Activated T-cell treated with anti-CD3 and anti-CD28 coated beads, Interleukin-2, amount 50 U/mL, for 48 hours (primary cell): ENCODE measurements at places on chromosomes 3 and 15.

- DNase-seq, result no peak
These were observed 60.0 kb downstream of the NR1I2 start for GRCh38 chr3:119841808-119842471.

GRCh38 chr3:159779883-159780282 lies 208.8 kb upstream of the IL12A start:
- DNase-seq, result no peak

- DNase-seq, result no peak
These were observed 125.0 kb downstream of the ZNF280D start for GRCh38 chr15:56608140-56608778.

GRCh38 chr3:160545504-160545871 lies 19.9 kb downstream of the KPNA4 start:
- no peak for DNase-seq

- no peak for DNase-seq
These were observed 229.1 kb upstream of the ADAMTS9 start for GRCh38 chr3:64916937-64917336.

- no peak for DNase-seq
These were observed 277.1 kb downstream of the SUCLG2 start for GRCh38 chr3:67377299-67377698.

- DNase-seq, result no peak
These were observed 117.0 kb downstream of the FOXP1 start for GRCh38 chr3:71466483-71466882.

- no peak for DNase-seq
These were observed 15.3 kb downstream of the FLNB start for GRCh38 chr3:58023531-58023930.

- DNase-seq, result no peak
These were observed 65.6 kb downstream of the ABTB1 start for GRCh38 chr3:127738192-127738840.

DNA sequence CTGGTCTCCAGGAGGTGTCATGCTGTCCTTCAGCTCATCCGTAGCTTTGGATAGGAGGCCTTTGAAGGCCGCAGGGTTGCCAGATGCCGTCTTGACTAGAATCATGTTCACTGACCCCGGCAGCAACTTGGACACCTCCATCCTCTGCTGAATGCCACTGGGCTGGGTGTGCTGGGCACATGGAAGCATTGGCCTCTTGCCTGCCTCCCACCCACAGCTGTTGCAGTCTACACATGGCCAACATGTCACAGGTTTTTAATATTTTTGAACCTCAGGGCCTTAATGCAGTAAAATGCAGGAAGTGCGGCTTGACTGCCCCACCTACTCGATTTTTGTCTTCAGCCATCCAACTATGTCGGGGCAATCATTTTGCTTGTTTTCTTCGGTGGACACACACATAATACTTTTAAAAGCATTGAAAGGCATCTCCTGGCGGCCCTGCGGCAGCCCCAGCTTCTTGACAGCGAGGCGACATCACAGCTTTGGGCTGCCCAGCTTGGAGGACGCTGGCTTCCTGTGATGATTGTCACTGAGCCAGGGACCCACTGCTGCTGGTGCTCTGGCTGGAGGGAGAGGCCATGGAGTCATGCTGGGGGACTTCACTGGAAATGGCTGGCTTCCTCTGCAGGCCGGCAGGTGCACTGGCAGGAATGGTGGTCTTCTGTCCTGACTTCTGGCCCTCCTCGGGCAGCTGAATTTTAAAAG lies 31.6 kb upstream of the ACAD9 start:
- no peak for DNase-seq

GRCh38 chr3:141076797-141077571 lies 25.8 kb downstream of the SPSB4 start:
- peak; percentile 22 for DNase-seq

- DNase-seq, result no peak
These were observed 1138.4 kb downstream of the SI start for GRCh38 chr3:163939926-163940325.

DNA sequence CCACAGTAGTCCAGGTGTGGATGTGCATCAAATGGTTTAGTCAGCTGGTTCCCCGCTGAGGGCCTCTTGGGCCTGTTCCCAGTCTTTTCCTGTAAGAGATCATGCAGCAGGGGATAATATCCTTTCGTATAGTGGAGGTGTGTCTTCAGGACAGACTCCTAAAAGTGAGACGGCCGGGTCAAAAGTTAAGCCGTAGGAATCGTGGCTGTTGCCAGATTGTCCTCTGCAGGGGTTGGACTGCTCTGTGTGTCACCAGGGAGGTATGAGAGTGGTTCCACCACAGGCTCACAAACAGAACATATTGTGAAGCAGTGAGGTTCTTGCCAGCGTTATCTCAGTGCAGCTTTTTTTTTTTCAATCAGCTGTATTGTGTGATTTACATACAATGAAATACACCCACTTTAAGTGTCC lies 95.0 kb downstream of the VGLL4 start:
- DNase-seq, result no peak

GRCh38 chr3:112734736-112735350 lies 93.9 kb upstream of the CCDC80 start:
- peak; percentile 76 for DNase-seq

DNA sequence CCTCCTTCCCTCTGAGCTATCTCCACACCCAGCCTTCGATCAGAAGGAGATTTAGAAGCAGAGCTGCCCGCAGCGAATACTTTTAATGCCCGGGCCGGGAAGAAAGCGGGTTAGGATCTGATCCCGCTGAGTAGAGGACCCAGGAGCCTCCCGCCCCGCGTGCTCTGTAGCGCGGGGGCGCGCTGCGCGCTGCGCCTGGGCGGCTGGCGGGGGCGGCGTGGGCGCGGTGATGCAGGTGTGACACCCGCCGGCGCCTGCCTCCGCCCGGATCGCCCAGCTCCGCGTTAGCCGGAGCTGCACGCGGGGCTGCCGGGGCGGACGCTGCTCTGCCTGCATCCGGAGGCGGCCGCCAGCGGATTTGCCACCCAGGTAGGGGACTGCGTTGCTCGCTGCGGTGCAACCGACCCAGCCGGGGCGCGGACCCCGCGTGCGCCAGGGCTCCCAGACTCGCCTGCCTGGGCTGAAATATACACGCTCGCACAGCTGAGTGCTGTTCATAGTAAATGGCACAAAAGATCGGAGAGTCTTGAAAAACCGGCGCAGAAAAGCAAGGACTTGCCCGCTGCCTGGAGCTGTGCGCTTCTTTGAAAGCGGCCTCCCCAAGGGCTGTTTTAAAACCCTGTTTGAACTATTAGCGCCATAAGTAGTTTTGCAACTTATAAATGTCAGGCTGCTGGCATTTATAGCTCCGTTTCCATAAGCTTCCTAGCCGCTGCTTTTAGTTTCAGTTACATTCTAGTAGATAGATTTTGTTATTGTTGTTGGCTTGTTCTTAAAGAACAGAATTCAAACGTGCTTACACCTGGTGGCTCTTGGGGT lies at the start of gene SV2B:
SV2B (plus strand) TSS at position 263 of the 819 bp plus-strand sequence. CDS start 126,007 bp downstream, outside the sequence.
- DNase-seq, result peak; percentile 63

DNA sequence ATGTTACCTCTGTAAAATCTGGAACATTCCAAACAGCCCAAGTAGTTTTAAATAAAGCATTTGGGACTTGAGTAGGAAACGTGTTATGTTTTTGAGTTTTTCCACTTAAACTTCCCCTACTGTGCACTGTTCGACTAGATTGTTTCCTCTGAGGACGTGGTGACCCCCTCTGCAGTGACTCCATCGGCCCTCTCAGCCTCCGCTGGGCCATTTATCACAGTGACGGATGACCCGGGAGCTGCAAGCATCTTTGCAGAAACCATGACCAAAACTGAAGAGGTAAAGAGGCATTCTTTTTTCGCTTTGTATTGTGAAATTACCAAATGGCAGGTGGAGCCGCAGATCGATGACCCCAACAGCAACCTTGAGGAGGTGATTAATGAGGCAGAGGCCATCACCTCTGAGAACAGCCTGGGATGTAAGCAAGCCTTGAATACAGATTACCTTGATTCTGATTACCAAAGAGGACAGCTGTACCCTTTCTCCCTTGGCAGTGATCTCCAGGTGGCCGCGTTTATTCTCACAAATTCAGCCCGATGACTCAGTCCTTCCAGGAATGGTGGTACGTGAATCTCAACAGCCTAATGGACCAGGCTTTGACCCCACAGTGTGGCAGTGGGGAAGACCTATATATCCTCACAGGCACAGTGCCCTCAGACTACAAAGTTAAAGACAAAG lies 79.1 kb upstream of the FAN1 start:
- DNase-seq, result no peak

- DNase-seq, result no peak
These were observed 23.2 kb downstream of the DCP1A start for GRCh38 chr3:53324105-53324504.

DNA sequence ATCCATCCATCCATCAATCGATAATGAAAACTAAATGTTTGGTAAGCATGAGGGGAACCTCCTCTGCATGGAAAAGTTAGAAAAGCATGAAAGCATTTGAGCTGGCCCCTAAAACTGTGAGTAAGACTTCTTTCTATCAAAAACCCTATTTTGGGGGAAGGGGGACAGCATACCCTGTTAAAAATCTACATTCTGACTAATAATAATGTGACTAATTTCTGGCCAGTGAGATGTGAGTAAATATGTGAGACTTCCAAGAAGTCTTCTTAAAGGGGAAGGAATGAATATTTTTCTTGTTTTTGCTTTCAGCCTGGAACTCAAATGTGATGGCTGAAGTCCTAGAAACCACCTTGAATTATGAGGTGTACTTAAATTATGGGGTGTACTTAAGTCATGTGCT lies 54.9 kb downstream of the C3orf85 start:
- DNase-seq, result no peak

- no peak for DNase-seq
These were observed 153.5 kb upstream of the LPP start for GRCh38 chr3:188000361-188000861.

DNA sequence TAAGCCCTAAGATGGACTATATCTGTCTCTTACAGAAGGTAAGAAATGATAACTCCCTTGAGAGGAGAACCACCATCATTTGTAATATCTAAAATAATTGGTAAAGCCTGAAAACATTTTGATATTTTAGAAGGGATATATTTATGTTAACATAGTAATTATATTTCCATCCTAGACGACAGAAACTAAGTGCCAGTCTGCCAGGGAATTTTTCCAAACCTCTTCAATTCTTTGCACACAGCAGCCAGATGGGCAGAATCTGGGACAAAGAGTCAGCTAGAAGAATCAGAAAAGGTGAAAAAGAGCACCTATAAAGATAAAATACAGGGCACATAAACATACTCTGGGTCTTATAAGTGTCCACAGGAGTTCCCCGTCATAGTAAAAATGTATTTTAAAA lies 70.0 kb upstream of the CBLB start:
- DNase-seq, result no peak

GRCh38 chr15:25771338-25771706 lies 91.8 kb downstream of the ATP10A start:
- DNase-seq, result no peak

- no peak for DNase-seq
These were observed 22.7 kb downstream of the HEG1 start for GRCh38 chr3:125033135-125033534.

GRCh38 chr3:104715972-104716371 lies 650.7 kb upstream of the ALCAM start:
- DNase-seq, result no peak

GRCh38 chr3:127120851-127121647 lies 71.9 kb upstream of the PRR23E start:
- no peak for DNase-seq

DNA sequence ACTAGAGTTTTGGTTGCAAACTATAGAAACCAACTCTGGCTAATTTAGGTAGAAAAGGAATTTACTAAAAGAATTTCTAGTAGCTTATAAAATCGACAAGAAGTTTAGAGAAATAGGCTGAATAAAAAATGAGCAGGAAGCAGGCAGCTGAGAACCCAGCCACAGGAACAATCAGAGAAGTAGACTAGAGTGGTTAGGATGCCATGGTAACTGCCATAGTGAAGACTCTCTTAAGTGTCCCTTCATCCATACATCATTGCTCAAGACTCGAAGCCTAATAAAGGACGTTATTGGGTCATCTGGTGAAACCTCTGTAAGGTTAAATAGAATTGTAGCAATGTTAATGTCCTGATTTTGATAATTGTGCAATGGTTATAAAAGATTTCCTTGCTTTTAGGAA lies 13.8 kb downstream of the AVEN start:
- DNase-seq, result no peak

- peak; percentile 56 for DNase-seq
These were observed 81.5 kb downstream of the SMAD3 start for GRCh38 chr15:67146875-67147381.

- DNase-seq, result no peak
These were observed 56.2 kb downstream of the ZNF445 start for GRCh38 chr3:44421280-44421679.

GRCh38 chr3:47245271-47245670 lies 37.3 kb downstream of the KIF9 start:
- no peak for DNase-seq

DNA sequence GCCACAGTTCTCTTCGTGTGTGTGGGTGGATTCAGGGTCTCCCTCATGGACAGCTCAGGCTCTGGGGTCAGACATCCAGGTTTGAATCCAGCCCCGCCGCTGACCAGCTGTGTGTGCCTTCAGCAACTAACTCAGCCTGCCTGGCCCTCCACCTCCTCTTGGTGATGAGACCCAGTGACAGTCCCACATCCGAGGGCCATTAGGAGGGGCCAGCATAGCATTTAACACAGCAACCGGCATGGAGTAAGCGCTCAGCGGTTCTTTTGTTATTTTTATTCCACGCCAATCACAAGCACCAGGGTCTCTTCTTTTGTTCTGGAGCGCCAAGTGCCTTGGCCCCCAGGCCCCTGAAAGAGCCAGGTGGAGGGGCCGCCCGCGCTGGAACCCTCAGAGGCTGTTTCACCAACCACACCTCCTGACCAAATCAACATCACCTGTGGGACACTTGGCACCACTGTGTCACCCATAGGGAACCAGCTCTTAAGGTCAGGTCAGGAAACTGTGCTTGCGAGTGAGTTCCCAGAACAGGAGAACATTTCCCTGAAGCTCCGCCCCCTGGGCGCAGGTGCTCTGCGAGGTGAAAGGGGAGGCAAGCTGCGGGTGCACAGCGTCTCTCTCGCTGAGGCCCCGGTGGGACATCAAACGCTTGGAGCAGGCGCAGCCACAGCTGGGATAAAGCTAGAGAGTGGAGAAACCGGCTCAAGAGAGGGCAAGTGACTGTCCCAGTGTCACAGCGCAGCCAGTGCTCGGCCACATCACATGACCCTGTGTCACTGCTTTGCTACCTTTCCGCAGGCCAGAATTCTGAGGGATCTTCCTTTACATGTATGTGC lies 311.3 kb downstream of the UACA start:
- no peak for DNase-seq

DNA sequence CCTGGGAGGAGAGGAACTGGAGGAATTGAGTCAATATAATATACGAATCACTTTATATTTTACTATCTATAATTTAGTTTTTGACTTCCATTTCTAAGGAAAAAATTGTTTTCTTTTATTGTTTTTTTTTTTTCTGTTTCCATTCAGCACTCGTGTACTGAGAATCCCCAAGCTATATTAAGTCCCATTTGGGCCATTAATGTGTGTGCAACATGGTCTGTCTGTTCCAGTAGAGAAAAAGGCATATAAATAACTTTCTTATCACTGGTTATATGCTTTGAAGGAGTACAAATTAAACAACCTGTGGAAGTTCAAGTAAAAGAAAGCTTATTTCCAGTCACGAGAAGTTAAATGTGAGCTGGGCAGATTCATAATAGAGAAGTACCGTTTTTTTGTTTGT lies 498.9 kb upstream of the TPRG1 start:
- DNase-seq, result no peak
